Stimulated activated CD4-positive, alpha-beta T cell treated with anti-CD3 and anti-CD28 coated beads, Interleukin-1b, Interleukin-23, amount 100 ng/mL, for 24 hours (primary cell): ENCODE measurements at places on chromosomes 2 and 18.

DNA sequence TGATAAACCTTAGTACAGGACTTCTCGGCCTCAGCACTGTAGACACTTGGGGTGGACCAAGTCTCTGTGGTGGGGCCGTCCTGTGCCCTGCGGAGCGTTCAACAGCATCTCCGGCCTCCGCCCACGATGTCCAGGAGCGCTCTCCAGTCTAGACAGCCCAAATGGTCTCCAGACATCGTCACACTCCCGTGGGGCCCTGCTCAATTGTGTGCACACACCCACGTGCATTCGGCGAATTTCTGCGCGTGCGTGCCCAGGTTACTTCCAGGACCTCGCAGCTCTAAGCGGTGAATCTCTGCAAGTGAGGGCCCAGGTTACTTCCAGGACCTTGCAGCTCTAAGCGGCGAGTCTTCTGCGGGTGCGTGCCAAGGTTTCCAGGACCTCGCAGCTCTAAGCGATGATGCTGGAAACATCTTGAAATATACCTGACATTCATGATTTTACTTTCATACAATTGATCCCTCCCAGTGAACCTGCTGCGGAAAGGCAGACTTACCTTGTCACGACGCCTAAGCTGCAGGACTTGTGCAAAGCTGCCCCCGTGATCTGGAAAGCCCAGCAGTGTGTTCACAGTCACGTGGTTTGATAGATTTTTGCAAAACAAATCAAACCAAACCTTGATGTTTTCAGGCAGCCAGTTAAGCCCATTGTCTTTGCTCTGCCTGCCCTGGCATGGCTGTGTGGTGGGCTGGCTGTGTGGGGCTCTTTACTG lies 16.1 kb upstream of the OTOS start:
- no peak for DNase-seq

- no peak for DNase-seq
These were observed 15.3 kb downstream of the ETAA1 start for GRCh38 chr2:67412424-67412823.

GRCh38 chr2:53475321-53475720 lies 292.3 kb upstream of the CHAC2 start:
- DNase-seq: no peak

DNA sequence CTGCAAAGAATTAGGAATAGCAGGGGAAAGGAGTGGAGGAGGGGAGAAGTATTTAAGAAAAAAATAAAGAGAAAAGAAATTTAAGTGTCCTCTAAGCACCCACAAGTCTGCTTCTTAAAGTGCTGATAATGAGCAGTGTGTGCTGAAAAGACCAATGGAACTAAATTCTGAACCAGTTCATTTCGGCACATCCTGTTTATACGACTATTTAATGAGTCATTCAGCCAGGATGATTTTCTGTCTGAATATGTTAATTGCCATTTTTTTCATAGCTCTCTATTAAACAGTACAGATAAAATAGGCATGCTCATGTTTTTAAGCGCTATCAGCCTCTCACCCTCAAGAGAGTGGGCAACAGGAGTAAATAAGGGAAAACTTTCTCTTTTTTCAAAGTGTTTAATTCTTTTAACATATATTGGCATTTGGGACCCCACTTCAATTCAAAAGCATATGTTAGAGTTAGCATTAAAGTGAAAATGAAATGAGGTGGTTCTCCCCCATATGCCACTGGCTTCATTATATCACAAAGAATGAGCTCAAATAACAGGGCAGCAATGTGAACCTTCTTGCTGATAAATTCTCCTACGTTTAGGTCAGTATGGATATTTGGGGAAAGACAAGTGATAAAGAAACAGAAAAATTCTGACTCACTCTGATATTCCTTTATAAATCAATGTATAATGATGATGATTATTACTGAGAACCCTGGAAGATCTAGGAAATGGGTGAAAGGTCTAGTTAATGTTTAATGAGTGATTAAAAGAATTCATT lies 87.5 kb downstream of the TCF4 start:
- DNase-seq: no peak

DNA sequence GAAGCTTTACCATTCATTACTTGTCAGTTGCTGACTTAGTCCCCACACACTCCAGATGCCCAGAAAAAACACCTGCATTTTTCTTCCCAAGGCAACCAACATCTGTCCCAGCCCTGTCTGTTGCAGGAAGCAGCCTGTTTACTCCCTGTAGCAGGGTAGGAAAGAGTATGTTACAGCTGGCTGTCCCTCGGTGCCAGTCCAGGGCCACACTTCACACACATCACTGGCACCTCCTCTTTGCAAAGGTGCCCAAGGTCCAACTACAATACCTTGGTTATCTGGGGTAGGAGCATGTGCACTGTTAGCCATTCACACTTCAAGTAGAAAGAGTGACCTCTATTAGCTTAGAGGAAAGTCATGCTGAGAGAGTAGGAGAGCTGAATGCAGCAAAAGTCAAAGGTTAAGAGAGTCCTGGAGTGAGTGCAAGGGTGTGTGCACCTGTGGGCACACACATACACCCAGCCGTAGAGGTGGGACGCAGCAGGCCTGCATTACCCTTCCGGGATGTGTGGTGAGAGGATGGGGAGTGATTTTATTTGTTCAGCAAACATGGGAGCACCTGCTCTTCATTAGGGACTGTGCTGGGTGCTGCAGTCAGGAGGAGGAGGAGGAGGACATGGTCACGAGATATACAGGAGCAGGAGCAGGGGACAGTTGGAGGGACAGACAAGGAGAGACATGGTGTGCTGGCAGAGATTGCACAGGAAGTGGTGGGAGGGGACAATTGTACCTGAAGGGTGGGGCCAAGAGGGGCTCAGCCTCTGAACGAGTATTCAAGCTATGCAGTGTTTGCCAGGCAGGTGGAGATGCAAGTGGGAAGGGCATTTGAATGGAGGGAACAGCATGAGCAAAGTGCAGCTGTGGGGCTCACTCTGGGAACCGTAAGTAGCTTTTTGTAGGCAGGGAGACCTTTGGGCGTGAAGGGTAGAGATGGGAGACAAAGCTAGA lies 69.8 kb downstream of the TSN start:
- DNase-seq: no peak

DNA sequence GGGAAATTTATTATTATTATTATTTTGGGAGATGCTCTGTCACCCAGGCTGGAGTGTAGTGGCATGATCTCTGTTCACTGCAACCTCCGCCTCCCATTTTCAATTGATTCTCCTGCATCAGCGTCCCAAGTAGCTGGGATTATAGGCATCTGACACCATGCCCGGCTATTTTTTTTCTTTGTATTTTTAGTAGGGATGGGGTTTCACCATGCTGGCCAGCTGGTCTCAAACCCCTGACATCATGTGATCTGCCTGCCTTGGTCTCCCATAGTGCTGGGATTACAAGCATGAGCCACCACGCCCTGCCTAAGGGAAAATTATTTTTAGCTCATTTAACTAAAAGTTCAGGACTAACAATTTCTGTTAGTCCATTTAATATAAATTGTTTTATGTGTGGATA lies 109.2 kb upstream of the SESTD1 start:
- no peak for DNase-seq

DNA sequence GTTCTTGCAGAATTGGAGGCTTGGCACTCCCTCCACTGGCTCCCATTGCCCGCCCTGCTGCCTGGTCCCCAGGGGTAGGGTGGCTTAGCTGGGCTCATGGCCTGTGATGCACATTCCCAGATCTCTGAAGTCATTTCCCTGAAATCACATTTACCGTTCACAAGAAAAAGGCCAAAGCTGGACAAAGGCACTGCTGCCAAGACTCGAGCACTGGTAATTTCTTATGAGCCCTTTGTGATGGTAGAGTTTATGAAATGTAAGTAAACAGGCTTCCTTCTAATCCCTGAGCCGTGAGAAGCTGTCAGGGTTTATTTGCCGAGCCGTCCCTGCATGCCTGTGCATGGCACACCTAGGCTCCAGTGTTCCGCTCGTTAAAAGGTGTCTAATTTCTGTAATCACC lies 247.2 kb upstream of the EPAS1 start:
- no peak for DNase-seq

DNA sequence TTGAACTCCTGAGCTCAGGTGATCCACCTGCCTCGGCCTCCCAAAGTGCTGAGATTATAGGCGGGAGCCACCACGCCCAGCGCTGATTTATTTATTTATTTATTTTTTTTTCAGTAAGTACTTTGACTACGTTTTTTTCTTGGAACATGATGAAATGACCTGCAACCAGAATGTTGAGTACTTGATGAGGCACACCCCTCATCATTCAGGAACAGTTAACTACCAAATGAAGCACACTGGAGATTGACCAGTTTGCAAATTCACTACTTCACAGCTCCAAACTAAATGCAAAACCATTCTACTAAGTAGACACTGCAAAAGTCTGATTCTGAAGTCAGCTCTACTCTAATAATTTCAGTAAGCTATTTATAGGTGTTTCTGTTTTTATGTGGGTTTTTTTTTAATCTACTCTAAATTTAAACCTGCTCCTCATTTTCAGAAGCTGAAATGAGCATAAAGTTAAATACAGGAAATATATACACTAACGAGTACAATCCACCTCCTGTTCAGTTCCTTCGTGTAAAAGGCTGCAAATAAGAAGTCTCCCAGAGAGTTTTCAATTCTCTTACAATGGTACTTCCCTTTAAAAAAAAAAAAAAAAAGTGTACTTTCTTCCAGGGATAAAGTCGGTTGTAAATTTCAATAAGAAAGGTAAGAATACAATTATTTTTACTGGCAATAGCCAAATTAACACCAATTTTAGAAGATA lies 1.4 kb downstream of the GFPT1 start:
- no peak for DNase-seq

GRCh38 chr18:74326231-74326630 lies 10.6 kb downstream of the C18orf63 start:
- no peak for DNase-seq

- no peak for DNase-seq
These were observed 243.9 kb upstream of the RAB6C start for GRCh38 chr2:129735576-129735975.

- DNase-seq: no peak
These were observed 76.4 kb upstream of the ZEB2 start for GRCh38 chr2:144596073-144596871.

GRCh38 chr18:48752478-48752877 lies 198.3 kb downstream of the SMAD7 start:
- DNase-seq: no peak

DNA sequence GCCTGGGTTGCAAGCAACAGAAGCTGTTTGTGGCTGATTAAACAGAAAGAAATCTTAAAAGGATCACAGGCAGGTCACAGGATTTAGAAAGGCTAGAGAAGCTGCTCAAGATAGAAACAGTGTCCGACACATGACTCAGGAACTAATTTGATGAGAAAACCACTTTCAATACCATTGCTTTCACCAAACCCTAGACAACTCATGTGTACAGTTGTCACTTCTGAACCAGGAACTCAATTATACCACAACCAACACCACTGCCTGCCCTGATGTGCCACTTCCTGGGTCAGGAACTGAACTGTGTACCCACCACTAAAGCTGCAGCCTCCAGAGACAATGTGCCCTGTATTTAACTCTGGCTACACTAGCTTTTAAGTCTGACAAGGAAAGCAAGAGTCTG lies 56.0 kb downstream of the TMEM247 start:
- no peak for DNase-seq

GRCh38 chr2:78009289-78009688 lies 487.1 kb upstream of the LRRTM4 start:
- no peak for DNase-seq
